ENCODE measurements at places on chromosomes 3 and 15.
A peak's percentile ranks its signal among the peaks of the same experiment; 100 is the strongest.

DNA sequence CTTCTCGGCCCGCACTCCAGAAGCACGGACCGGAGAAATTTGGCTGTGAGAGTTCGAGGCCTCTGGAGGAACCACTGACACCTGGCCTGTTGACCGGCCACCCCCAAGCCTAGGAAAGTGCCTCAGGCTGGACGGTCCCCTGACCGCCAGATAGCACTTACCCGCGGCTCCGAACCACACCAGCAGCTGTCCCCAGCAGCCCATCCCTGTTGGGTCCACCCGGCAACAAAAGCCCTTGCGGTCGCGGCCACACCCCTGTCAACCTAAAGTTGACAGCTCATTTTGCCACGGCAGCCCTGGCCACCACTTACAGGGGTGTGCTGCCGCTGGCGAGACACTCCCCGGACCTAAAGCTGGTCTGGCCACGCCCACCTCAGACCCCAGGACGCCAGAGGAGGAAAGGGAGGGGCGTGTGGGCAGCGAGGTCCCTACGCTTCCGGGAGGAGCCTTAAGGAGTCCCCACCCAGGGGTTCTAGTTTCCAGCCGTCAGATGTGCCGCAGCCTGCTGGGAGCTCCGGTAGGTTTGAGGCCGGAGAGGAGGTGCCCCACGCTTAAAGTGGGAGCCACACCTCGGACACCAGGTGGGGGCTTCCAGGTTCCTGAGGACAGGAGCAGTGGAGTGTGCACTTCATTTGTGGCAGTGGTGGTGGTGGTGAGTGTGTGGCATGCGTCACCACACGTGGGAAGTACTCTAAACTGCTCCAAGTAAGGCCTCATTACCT, at the start of gene LTK:
LTK (minus strand) TSS at position 322 of the 722 bp plus-strand sequence; CDS start at position 204, 118 bp downstream.
- DNase-seq = peak; percentile 40

DNA sequence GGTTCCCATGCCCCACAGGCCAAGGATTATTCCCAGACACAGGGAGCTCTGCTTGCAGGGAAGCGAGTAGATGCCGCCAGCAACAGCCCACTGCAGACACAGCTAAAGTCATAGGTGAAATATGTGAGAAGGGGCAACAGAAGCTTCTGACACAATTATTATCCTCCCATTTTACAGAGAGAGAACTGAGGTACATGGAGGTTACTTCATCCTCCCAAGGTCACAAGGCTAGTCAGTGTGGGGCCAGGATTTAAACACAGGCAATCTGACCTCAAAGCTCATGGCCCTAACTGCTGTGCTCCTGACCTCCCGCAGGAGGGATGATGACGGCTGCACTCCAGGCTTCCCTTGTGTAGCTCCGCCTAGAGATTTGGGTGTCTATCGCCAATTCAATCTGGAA, 15.7 kb upstream of the FSIP1 start:
- DNase-seq = no peak

- no peak for DNase-seq
Measured at GRCh38 chr15:98689431-98689861, 41.1 kb downstream of the IGF1R start.

- no peak for DNase-seq
Measured at GRCh38 chr15:84823282-84823878, 6.2 kb downstream of the ALPK3 start.

GRCh38 chr15:61655881-61656280, 404.4 kb downstream of the VPS13C start:
- DNase-seq = no peak

- no peak for DNase-seq
Measured at GRCh38 chr3:143693506-143693905, 154.8 kb downstream of the SLC9A9 start.

DNA sequence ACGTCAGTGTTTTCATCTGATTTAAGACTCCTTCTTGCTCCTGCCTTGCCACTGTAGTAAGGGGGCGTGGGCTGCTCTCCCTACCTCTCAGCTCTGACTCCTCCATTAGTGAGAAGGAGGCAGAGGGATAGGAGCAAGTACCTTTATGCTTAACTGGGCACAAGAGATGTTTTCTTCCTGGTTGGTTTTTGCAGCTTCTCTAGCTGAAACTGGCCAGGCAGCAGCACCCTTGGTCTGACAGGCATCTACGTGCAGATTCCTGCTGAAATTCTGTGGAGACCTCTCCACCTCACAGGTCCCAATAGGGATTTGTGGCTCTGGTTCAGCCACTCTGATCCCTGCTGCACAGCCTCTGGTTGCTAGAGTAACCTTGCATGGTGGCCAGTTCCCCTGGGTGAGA, 132.5 kb downstream of the CACNA1D start:
- no peak for DNase-seq

GRCh38 chr3:196096382-196096953, 14.6 kb upstream of the TFRC start:
- no peak for DNase-seq

GRCh38 chr15:68818769-68819494, 1.8 kb downstream of the ANP32A start:
- peak; percentile 51 for DNase-seq

DNA sequence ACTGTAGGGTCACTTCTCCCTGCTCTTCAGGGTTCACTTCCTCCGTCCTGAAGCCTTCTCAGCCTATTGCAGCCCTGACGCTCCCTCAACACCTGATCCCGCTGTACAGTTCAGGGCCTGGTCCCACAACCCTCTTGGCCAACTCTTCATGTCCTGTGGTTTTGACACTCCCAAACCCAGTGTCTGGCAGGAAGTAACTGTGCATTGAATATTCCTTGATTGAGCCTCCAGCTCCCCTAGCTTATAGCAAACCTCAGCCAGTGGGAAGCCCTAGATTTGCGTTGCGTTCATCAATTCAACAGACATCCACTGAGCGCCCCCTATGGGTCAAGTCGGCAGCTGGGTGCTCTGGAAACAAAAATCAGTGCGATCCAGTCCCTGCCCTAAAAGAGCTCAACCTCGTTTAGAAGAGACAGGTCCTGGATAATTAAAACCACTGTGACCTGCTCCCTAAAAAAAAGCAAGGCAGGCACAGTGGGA, 13.5 kb downstream of the UBAP1L start:
- peak; percentile 49 for DNase-seq

GRCh38 chr15:93366387-93367100, 277.5 kb upstream of the RGMA start:
- DNase-seq = no peak

- DNase-seq = peak; percentile 84
Measured at GRCh38 chr3:49903451-49904424, at the start of gene MST1R. TSS of gene MST1R (minus strand) at chr3:49903873. CDS start at chr3:49903609, 264 bp downstream.

GRCh38 chr3:30848087-30848779, 46.2 kb downstream of the GADL1 start:
- DNase-seq = no peak

- DNase-seq = no peak
Measured at GRCh38 chr15:65762914-65763787, 28.9 kb downstream of the DENND4A start.

GRCh38 chr15:59444081-59444835, 6.3 kb downstream of the FAM81A start:
- no peak for DNase-seq
